Activated CD8-positive, alpha-beta memory T cell treated with anti-CD3 and anti-CD28 coated beads for 4 hours (primary cell): ENCODE measurements at places on chromosomes 1 and 21.

- no peak for DNase-seq
Measured at GRCh38 chr1:85137660-85138059, 63.2 kb downstream of the SYDE2 start.

- no peak for DNase-seq
Measured at GRCh38 chr1:171220081-171220420, 28.2 kb upstream of the FMO1 start.

DNA sequence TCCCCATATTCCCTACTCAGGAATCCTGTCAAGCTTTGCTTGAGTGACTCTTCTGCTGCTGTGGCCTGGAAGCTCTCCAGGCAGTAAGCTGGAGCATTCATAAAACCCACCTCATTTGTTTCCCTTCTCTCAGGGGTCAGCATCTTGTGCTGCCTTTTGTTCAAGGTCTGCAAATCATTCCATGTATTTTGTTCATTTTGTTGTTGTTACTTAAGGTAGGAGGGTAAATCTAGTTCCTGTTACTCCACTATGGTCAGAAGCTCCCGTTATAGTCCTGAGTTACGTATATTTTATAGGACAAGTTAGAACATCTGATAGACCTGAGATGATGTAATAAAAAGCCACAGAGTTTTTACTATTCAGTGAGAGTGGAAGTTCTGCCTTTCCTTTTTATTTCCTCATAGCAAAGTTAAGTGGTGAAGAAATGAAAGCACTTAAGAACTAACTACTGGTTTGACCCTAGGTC lies 9.9 kb downstream of the SYNJ1 start:
- DNase-seq: no peak

GRCh38 chr1:79745929-79746328 lies 739.4 kb upstream of the ADGRL4 start:
- no peak for DNase-seq

GRCh38 chr1:158115126-158115525 lies 65.6 kb upstream of the CD1D start:
- DNase-seq: no peak

GRCh38 chr1:94033849-94034248 lies 87.1 kb downstream of the ABCA4 start:
- no peak for DNase-seq

DNA sequence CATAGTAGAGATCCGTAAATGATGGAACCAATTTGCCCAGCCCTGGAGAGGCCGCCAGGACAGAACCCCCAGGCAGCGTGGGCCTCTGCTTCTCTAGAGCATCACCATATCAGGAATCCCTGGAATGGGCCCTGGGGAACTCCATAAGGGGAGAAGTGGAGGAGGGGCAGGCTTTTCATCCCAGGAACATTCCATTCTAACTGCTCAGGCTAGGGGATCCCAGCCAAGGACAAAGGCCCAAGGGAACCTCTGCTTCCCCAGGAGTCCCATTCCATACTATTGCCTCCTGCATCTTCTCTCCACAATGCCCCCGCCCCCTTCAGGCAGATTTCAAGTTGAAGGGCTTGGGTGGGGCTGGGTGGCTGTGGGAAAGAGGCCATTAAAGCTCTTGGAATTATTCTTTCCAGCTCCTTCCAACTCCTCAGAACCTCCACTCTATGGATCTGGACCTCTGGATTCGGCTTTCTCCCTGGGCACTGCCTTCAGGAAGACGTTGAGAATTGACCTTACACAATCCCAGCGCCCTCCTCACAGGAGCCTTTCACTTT lies 6.0 kb downstream of the TRNP1 start:
- DNase-seq: no peak

DNA sequence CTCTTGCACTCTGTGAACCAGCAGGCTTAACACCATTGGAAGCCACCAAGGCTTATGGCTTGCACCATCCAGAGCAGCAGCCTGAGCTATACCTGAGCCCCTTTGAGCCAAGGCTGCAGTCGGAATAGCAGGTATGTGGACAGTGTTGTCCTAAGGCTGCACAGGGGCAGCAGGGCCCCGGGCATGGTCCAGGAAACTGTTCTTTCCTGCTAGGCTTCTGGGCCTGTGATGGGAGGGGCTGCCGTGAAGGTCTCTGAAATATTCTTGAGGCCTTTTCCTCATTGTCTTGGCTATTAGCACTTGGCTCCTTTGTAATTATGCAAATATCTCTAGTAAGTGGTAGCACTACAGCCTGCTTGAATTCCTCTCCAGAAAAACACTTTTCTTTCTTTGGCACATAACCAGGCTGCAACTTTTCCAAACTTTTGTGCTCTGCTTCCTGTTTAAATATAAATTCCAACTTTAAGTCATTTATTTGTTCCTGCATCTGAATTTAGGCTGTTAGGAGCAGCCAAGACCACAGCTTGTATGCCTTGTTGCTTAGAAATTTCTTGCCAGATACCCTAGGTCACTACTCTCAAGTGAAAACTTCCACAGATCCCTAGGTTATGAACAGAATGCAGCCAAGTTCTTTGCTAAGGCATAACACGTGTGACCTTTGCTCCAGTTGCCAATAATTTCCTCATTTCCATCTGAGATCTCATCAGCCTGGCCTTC lies 5.2 kb downstream of the KRTAP20-4 start:
- DNase-seq: no peak
